ENCODE measurements at places on chromosomes 16 and 17.
A peak's percentile ranks its signal among the peaks of the same experiment; 100 is the strongest.

- no peak for DNase-seq
Measured at GRCh38 chr16:89598199-89598598, 15.2 kb upstream of the DPEP1 start.

DNA sequence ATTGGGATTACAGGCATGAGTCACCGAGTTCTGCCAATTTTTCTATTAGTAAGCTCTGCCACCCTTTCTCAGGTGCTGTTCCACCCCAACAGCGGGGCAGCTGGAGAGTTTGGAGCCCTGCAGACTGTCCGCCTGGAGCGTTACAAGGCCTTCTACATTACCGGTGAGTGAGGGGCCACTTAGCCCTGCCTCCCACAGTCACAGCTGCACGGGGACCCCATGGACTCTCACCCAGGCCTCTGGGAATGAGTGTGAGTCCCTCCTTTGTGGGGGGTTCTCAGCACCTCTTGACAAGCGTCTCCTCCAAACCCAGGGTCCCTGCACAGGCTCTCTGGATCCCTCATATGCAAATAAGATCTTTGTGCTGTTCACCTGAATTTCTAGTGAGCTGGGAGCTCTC, 56.0 kb downstream of the WIPI1 start:
- DNase-seq = no peak

- DNase-seq = no peak
Measured at GRCh38 chr16:61296814-61297213, 739.4 kb downstream of the CDH8 start.

DNA sequence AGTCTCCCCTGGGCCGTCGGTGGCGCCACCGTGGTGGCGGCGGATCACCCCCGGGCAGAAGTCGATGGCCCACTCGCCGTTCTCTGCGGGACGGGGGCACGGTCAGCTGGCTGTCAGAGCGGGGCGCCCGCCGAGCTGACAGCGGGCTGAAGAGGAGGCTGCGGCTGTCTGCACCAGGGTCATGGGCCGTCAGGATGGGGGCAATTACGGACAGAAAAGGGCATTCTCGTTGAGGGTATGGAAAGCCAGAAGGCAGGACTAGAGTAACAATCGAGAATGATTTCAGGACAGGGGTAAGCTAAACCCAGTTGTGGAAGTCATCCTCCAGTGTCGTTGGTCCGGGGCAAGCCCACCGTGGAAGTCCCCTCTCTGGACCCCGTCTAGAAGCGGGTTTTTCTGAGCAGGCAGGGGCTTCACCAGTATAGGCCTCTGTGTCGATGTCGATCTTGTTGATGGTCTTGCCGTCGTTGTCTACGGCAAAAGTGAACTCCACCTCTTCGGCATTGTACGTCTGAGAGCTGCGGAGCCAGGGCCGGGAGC, 1.7 kb downstream of the CHRNE start:
- DNase-seq = no peak

DNA sequence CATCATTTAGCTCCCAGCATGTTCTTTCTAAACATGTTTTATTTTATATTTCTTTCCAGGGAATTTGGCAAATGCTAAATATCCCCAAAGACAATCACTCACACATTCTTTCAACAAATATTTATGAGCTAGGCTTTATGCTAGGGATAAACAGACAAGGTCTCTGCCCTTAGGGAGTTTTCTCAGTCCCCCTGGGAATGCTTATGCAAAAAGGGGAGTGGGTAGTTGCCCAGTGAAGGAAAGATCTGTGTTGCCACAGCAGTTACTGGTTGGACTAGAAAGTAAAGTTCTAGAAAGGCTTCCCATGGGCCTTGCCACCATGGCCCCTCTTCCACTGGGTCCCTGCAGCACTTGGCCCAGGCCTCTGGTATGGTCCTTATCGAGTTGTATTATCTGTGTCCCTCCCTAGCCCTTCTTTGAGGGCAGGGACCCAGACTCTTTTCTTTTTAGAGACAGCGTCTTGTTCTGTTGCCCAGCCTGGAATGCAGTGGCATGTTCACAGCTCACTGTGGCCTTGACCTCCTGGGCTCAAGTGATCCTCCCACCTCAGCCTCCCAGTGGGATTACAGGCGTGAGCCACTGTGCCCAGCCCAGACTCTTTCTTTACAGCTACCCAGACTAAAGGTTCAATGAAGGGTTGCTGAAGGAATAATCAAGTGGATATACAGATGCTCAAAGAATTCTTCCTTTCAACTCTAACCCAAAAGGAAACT, 78.0 kb downstream of the YPEL2 start:
- no peak for DNase-seq

- DNase-seq = peak; percentile 58
Measured at GRCh38 chr17:29005936-29006511, at the start of gene SEZ6. Gene SEZ6 (minus strand): TSS chr17:29006033. CDS start chr17:29005869, 164 bp downstream.

DNA sequence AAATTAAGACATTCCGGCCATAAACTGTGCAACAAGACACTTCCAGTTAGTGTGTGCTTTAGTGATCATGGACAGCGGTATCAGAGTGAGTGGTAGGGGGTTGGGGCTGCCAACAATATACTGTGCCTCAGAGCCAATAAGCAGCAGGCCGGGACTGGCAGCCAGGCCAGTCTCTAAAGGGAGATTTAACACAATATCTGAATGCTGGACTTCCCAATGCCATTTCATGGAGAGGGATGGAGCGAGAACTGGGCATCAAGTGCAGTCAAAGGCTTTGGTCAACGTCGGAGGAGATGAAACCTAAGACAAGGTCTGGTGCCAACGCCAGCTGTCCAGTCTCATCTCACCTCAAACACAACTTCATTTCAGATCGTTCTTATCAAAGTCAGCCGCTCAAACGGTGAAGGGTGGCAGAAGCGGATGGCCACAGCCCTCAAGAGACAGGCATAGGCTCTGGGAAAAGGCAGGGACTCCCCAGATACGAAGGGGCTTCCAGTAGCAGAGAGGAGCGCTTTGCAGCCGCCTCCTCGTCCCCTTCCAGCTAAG, 935 bp downstream of the USP32 start:
- peak; percentile 65 for DNase-seq

GRCh38 chr17:44053125-44053872, 13.2 kb downstream of the LSM12 start:
- DNase-seq = no peak

- DNase-seq = no peak
Measured at GRCh38 chr17:226108-227077, 44.9 kb upstream of the DOC2B start.

DNA sequence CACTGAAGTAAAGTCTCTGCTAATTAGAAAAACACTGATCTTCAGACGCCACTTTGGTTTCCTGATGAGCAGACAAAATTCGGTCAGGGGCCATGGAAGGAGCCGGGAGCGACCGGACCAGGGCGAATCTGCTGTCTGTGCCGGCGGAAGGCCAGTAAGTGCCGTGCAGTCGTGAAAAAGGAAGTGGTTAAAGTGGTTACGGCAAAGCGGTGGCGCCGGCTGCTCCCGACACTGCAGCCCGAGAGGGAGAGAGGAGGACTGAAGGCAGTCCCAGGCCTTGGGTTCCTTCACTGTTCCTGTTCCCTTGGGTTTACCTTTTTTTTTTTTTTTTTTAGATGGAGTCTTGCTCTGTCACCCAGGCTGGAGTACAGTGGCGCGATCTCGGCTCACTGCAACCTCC, 17.3 kb upstream of the HEXD start:
- no peak for DNase-seq

- DNase-seq = no peak
Measured at GRCh38 chr17:76893623-76894334, 25.6 kb downstream of the MGAT5B start.

GRCh38 chr17:7280519-7281073, 922 bp upstream of the SLC2A4 start:
- DNase-seq = peak; percentile 89

- DNase-seq = no peak
Measured at GRCh38 chr16:88785106-88785924, at the start of gene PIEZO1. Gene PIEZO1 (minus strand): TSS chr16:88785220. CDS start chr16:88784964, 256 bp downstream.

DNA sequence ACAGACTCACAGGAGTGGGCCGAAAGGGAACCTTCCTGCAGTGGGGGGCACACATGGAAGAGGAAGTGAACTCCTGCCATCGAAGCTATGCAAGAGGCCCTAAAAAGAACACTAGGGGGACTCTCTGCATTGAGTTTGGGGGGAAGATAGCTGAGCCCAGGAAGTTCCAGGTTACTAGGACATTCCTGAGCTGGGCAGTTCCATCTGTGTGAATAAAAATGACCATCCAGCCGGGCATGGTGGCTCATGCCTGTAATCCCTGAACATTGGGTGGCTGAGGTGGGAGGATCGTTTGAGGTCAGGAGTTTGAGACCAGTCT, 211.8 kb downstream of the ZNF423 start:
- DNase-seq = no peak
